Activated naive CD4-positive, alpha-beta T cell treated with anti-CD3 and anti-CD28 coated beads, Interleukin-2, amount 10 ng/mL, durations not matched to agents 7 days and 5 days (primary cell): ENCODE measurements at places on chromosomes 1 and 21.

DNA sequence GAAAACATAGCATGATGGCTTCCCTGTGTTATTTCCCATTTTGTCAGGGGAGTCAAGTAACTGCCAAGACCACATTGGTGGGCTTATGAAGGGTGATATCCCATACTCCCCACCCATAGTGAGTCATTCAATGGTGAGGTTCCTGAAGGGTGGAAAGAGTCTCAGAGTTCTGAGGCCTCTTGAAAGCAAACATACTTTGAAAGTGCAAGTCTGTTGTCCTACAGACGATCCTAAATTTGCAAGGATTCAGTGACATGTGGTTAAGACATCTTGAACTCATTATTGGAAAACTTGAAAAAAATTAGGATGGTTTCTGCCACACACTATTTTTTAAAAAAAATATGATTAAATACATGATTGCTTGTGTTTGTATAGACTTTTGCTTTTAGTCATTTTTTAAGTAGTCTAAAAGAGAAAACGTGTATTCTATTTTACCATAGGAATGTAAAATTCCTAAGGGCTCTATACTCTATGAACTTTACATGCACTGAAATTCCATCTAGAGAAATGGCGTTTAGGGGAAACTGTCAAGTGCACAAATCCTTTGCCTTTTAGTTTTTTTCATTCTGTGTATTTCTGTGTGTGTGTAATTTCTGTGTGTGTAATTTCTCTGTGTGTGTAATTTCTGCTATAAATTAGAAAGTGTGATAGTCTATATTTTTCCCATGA lies 225.5 kb upstream of the ADAMTS5 start:
- DNase-seq: no peak

GRCh38 chr1:36367798-36368197 lies 17.9 kb downstream of the STK40 start:
- DNase-seq: no peak

DNA sequence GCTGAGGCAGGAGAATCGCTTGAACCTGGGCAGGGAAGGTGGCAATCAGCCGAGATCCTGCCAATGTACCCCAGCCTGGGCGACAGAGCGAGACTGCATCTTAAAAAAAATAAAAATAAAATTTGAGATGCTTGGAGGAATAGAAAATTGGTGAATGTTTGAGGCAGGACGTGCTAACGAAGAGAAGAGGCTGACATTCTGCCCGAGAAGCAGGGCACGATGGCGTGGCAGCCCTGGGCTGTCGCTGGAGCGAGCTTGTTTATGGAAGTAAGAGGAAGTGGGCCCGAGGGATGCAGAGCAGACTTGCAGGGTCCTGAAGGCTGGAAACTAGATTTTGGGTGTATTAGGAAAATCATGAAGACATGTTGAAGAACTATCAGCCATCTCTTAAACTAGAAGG lies 92.6 kb downstream of the KIF26B start:
- no peak for DNase-seq

DNA sequence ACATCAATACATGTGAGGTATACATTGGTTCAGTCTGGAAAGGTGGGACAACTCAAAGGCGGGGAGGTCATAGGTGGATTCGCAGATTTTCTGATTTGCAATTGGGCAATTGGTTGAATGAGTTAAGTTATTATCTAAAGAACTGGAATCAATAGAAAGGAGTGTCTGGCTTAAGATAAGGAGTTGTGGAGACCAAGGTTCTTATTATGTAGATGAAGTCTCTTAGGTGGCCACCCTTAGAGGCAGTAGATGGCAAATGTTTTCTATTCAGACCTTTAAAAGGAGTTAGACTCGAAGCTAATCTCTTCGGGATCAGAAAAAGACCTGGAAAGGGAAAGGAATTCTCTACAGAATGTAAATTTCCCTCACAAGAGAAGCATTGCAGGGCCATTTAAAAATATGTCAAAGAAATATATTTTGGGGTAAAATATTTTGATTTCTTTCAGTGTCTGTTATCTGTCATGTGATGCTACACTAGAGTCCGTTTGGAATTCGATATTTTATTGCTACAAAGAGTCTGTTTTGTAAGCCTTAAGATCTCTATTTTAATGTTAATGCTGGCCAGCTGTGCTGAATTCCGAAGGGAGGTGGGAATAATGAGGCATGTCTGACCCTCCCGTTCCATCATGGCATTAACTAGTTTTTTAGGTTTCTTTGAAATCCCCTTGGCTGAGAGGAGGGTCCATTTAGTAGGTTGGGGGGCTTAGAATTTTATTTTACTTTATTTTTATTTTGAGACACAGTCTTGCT lies 265.1 kb downstream of the PTPRU start:
- no peak for DNase-seq

- DNase-seq: no peak
Observed at GRCh38 chr1:70504176-70504820, 93.2 kb downstream of the CTH start.

DNA sequence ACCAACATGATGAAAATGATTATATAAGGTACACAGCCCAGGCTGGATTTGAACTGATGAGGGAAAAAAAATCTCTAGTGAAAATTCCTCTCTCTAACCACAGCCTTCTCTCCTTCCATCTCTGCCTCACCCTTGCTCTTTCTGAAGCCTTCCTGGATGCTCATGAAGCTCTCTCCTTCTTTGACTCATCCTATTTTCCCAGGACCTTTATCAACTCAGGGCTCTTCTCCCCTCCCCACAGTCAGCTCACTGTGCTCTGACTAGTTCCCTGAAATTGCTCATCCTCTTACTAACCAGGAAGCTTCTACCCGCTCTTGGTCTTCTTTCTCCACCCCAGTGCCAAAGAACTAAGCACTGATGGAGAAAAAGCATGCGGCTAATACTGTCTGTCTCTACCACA lies 46.4 kb upstream of the ERG start:
- no peak for DNase-seq

- peak; percentile 82 for DNase-seq
Observed at GRCh38 chr1:109739738-109740614, 862 bp downstream of the GSTM3 start.

DNA sequence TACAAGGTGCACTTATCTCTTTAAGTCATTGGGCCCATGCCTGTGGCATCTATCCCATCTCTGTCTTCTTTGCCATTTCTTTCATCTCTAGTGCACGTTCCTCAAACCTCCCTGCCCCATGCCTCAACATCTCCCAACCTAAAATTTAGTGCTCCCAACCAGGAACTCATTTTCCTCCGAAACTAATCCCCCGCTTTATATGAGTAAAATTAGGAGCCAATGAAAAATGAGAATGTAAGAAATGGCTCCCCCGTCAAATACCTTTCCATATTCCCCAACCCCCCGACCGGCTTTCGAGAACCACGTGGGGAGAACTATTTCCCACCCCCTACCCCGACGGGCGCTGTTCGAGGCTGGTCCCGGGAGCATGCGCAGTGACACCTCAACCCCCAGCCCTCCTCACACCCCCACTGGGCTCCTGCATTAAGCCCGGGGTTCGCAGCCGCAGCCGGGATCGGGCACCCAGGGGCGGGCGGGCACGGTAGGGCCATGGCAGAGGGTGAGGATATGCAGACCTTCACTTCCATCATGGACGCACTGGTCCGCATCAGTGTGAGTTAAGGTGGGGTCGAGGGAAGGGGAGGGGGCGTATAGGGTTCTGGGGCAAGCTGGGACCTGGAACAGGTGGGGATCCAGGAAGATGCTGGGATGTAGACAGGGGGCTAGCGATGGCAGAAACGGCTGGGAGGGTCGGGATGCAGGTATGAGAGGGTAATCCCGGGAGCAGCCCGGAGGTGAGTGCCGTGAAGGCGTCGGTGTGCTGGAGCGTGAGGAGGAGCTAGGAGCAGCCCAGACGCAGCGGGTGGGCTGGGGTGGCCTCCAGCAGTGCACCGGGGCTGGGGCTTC lies at the start of gene TRIM46:
Gene TRIM46 (plus strand): TSS at position 372 of the 846 bp plus-strand sequence. CDS start 118 bp downstream, at position 490.
- DNase-seq: peak; percentile 77

GRCh38 chr1:241775021-241775420 lies 73.0 kb upstream of the EXO1 start:
- no peak for DNase-seq

DNA sequence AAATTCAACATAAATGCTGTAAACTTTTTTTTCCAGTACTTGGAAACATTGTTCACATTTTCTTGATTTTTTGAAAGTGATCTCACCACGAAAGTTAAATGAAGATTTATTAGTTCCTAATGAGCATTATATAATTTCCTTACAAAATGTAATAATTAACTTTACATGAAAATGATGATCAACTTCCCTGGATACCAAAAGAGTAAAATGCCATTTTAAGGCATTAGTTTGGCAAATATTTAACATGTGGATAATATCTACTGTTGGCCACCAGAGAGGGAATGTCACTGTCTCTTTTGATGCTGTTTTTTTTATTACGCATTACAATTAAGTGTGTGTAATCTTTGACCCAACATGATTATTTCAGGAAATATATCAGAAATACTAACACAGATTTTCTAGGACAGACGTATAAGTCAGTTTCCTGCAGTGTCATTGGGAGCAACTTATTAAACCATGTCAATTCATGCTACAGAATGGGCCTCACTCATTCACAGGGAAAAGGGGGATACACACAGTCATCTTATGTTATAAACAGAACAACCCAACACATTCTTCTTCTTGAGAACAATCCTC lies 903.9 kb upstream of the ADGRL2 start:
- DNase-seq: no peak

- DNase-seq: no peak
Observed at GRCh38 chr21:38929142-38929541, 123.4 kb downstream of the ETS2 start.

- no peak for DNase-seq
Observed at GRCh38 chr1:111540928-111541327, 37.5 kb upstream of the ADORA3 start.

DNA sequence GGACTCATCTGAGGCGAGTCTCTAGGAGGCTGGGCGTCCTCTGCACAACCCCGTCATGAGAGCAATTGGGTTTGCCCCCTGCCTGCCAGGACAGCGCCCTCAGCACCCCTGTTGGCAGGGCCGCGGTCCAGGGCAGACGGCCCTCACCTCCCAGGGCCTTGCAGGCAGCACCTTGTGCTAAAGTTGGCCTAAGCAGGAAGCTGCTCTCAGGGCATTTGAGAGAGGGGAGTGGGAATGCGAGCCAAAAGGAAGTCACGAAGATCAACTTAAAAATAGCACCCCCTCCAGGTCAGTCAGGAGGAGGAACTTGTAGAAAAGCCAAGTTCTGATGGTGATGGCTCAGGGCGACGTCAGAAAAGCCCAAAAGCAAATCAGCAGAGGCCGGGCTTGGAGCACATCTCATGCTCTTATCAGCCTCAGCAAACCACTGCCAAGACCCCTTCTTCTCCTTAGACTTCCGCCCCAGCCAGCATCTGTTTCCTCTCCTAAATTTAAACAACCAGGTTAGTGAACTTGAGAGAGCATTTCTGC lies 12.6 kb upstream of the ADORA3 start:
- DNase-seq: peak; percentile 42

DNA sequence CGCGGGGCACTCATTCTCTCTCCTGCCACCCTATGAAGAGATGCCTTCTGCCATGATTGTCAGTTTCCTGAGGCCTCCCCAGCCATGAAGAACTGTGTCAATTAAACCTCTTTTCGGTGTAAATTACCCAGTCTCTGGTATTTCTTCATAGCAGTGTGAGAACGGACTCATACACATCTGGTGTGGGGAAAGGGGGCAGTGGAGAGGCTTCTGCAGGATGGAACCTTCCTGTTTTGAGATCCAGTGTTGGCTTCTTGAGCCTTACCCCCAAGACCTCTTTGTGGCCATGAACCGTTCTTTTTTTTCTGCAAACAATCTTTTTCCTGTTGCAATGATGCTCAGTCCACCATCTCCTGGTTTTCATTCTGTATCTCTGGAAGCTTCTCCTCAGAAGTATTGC lies 248.4 kb downstream of the PRDM2 start:
- no peak for DNase-seq
